Activated CD4-positive, alpha-beta T cell treated with anti-CD3 and anti-CD28 coated beads, Interleukin-2, amount 10 ng/mL, durations not matched to agents 7 days and 5 days (primary cell): ENCODE measurements at places on chromosomes 7 and 10. TPM values are rescaled to one million over a fixed set of nuclear protein-coding genes. Genes with fewer than 3 reads are reported as not detected.

Gene INSYN2A
- total RNA-seq = not detected

Gene BHLHA15
- total RNA-seq = not detected

Gene OR6B1
- total RNA-seq = not detected

Gene TMEM196
- not detected for total RNA-seq

Gene PRRT4
- 0.21 TPM for total RNA-seq

Gene PDIA4
- total RNA-seq = 97.4 TPM

Gene REEP3
- total RNA-seq = 20.0 TPM
